NCI-H2171 (cell line): ENCODE measurements at places on chromosomes 6 and 20.
A peak's percentile ranks its signal among the peaks of the same experiment; 100 is the strongest.

DNA sequence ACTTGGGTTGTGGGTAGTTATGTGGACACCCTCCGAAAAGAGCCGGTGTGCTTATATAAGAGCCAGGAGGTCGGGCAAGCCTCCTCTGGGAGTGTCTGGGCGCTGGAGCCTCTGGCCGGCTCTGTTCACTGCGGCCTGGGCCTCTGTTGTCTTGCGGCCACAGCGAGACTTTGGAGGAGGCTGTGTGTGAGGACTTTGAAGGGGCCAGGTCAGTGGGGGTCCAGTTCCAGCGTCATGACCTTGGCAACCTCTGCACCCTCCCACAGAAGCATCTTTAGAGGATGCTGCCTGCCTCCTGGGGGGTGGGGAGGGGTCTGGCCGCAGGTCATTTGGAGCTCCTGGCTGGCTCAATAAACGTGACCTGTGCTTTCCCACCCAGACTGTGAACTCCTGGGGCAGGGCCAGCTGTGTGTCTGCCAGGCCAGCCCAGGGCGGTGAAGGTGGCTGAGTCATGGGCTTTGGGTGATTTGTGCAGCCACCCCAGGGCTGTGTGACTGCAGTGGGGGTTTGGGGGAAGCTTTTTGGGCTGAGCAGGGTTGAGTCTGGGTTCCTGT, 1.2 kb downstream of the TCEA2 start:
- no peak for DNase-seq

DNA sequence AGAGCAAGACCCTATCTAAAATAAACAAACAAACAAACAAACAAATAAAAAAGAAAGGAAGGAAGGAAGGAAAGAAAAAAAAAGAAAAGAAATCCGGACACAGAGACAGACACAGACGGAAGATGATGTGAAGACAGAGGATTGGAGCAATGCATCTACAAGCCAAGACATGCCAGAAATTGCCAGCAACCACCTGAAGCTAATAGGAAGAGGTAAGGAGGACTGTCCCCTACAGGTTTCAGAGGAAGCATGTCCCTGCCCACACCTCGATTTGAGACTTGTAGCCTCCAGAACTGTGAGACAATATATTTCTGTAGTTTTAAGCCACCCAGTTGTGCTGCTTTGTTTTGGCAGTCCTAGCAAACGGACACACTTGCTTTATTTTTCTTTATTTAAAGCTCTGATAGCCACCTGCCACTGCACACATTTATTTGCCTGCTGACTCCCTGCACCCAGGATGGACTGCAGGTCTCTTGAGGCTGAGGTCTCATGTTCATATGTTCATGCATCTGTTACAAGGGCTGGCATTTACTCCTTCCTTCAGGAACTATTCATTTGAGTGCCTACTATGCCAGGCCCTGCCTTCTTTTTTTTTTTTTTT, 20.7 kb upstream of the ZMYND8 start:
- peak; percentile 82 for DNase-seq

- no peak for DNase-seq
Measured at GRCh38 chr6:124026694-124027093, 223.0 kb downstream of the NKAIN2 start.

- DNase-seq = no peak
Measured at GRCh38 chr6:75483136-75483952, 10.3 kb downstream of the FILIP1 start.

DNA sequence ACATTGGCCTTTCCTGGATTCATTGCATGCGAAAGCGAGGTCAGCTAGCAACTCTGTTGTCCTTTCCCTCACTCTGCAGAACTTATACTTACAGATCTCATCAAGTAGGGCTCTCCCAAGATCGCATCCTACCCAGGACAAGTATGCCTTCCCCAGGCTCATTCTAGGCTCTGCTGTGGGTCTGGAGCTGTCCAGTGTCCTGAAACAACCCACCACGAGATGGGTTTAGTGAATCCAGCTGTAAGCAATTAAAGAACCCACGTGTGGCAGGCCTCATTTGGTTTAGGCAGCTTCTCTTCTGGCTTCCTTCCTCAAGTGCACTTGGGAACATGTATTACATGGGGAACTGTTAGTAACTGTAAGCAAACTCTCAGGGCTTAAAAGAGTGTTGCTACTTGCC, 406.5 kb upstream of the CHD6 start:
- no peak for DNase-seq

- DNase-seq = no peak
Measured at GRCh38 chr6:63521475-63522210, 50.6 kb upstream of the LOC128125822 start.

DNA sequence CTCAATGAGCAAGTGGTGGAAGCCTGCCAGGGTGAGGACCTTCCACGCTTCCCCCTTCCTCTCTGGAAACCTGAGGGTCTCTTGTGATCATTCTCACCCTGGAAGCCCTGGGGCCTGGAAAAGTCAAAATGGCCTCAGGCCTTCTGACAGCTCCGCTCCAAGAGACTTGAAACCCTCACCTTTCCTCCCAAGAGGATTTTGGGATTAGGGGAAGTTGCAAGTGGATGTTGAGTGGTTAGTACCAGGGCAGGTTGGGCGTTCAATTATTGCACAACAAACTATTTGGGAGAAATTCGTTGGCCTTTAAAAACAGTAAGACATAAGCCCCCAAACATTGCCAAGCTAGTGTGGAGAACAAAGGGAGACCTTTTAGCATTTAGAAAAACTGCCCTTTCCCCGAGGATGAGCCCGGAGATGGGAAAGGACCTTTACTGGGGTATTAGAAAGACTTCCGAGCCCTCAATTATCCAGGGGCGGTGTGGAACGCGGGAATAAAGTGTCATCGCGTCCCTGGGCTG, 4.7 kb downstream of the NKX2-2 start:
- no peak for DNase-seq

GRCh38 chr6:135498185-135498841, 773 bp upstream of the AHI1 start:
- DNase-seq = peak; percentile 52

GRCh38 chr6:3926150-3926482, 76.9 kb downstream of the FAM50B start:
- DNase-seq = no peak

- DNase-seq = no peak
Measured at GRCh38 chr6:52735071-52735470, 28.2 kb downstream of the GSTA2 start.

GRCh38 chr20:2385496-2385895, 4.8 kb downstream of the TGM6 start:
- no peak for DNase-seq

- no peak for DNase-seq
Measured at GRCh38 chr6:22357724-22358189, 60.9 kb upstream of the PRL start.

DNA sequence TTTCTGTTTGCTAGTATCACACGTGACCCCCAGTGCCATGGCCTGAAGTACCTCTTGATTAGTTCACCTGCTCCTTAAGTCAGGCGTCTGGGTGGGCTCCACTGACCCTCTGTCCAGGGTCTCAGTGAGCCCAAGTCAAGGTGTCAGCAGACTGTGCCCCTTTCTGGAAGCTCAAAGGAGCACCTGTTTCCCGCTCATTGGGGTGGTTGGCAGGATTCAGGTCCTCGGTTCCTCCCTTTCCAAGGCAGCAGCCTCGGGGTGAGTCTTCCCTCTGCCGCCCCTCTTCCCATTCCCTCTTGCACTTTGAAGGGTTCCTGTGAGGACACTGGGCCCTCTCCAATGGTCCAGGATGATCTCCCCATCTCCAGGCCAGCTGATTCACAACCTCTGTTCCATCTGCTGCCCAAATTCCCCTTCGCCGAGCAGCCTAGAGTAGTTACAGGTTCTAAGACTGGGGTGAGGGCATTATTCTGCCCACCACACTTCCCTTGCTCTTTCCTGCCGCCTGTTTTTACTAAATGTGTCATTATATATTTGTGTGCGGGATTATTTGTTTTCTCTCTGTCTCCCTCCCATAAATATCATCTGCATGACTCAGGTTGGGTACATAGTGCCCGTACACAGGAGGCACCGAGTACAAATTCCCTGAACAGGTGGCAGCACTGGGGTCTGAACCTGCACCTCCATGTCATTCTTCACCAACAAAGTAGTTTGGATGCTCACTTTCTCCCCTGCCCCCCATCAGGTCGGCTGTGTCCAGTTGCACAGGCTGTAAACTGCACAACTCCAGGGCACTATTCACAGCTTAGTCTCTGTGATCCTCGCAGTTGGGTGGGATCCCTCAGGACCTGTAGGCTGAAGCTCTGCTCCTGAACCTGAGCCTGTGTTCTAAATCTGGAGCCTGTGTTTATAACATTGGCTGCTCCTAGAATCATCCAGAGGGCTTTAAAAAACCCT, 58.5 kb downstream of the RBM38 start:
- DNase-seq = no peak

DNA sequence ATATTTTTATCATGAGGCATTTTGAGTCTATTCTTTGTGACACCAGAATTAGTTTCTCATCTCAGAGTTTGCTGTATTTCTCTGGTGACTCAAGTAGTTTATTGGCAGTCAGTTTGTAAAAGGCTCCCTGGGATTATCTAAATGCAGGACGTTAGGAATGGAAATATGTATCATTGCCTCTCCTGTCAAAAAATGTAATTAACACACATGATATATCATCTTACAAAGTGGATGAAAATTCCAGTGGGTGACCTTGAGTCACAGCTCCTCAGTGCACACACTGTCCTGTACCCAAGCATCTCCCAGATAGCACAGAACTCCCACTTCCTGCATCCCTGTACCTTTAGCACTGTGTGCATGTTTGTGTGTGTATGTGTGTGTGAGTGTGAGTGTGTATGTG, 258.6 kb downstream of the LAMA2 start:
- no peak for DNase-seq

DNA sequence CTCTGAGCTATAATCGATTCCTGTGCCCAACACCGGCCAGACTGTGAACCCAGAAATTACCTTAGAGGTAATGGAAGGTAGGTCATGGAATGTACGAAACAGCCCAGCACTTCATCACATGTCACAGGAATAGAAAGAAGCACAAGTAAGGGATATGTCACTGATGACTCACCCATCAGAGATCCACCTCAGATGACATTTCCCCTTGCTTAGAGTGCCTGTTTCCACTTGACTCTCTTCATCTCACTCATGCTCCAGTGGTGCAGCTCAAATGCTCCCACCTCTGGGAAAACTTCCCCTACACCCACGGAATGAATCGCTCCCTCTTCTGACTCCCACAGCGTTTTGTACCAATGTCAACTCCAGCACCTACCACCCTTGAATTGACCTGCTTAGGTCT, 381.6 kb upstream of the CNR1 start:
- no peak for DNase-seq

DNA sequence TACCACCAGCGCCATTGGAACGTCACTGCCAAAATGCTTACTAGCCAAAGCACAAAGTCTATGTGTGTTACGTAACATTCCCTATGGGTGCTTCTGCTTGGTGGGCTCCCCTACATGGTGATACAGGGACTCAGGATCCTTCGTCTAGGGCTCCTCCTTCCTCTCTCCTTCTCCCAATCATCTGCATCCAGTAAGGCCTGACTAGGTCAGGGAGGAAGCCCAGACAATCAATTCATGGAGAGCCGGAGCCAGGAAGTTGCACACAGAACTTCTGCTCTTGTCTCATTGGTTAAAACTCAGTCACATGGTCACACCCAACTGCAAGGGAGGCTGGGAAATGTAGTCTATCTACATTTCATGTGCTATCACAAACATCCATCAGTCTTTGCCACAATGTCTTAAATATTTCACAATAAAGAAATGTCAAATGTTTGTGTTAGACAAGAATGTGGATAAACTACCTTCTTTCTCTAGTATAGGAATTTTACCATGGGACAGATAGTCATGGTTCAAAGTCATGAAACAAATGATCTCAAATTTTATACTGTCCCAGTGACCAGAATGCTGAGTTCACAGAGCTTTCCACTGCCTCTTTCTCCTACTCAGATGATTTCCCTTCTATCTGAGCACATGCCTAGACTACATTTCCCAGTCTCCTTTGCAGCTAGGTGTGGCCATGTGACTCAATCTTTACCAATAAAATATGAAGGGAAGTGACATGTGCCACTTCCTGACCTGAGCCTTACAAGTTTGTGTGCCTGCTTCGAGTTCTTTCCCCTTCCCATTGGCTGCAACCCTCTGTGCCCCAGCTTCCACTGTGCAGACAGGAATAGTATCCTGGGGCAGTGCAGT, 9.3 kb upstream of the KCNK15 start:
- peak; percentile 73 for DNase-seq

- DNase-seq = no peak
Measured at GRCh38 chr6:159493231-159493897, 199.7 kb downstream of the SOD2 start.

- DNase-seq = no peak
Measured at GRCh38 chr6:16318538-16318937, 80.2 kb downstream of the GMPR start.

- peak; percentile 53 for DNase-seq
Measured at GRCh38 chr6:128519132-128519930, 1.1 kb downstream of the PTPRK start.

GRCh38 chr20:58913079-58913478, 60.6 kb downstream of the GNAS start:
- DNase-seq = no peak

DNA sequence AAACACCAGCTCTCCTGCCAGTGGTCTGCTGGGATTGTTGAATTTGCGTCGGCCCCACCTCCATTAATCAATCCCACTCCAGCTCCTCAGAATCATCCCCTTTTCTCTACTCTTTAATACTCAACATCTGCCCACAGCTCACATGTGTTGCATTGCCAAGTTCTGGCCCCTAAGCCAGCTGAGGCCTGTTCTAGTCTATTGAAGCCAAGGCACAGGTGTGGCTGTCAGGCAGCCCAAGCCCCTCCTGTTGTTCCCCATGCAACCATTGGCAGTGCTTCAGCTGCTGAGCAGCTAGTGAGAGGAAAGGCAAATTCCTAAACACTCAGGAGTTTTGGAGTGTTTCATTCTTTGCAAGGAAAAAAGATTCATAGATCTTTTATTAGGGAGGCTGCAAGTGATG, 128.0 kb upstream of the NT5E start:
- DNase-seq = no peak

- no peak for DNase-seq
Measured at GRCh38 chr20:17835934-17836300, 132.7 kb downstream of the SNX5 start.

DNA sequence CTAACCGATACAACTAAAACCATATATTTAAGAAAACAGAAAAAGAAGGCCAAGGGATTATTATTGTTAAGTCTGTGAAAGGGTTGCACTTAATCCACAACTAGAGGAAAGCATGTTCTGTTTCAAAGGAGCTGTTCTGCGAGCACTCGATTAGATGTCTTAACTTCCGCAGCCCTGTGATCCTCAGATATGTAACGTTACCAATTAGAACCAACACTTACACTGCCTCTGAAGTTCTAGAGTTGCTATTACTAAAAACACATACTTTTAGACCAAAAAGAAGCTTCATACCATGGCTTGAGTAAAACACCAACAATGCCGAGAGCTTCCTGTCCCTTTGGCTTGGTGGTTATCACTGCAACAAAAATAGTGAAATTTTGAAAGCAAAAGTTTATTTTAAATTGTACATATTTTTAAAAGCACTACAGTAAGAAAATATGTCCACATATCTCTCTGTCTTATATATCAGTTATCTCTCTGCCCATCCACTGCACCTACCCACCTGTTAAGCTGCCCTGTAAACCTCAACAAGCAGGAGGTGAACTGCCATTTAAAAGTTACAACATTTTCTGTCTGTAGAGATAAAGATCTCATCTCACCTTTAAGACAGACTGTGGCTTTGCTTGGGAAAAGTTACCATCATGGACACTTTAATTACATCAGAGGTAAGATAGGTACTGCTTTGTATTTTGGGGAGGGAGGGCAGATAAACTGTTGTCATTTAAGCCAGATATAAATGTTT, 7.1 kb upstream of the DUSP22 start:
- no peak for DNase-seq

GRCh38 chr20:54557806-54558590, 82.6 kb downstream of the DOK5 start:
- DNase-seq = no peak

GRCh38 chr6:149965194-149966020, 1.7 kb downstream of the ULBP1 start:
- DNase-seq = no peak
